ENCODE measurements at places on chromosomes 7 and 10.

GRCh38 chr7:96521068-96521894, 188.4 kb downstream of the SEM1 start:
- DNase-seq: no peak

- DNase-seq: no peak
Measured at GRCh38 chr7:92489634-92490033, 11.9 kb upstream of the ERVW-1 start.

- DNase-seq: no peak
Measured at GRCh38 chr7:72170475-72170874, 241.7 kb downstream of the CALN1 start.

GRCh38 chr7:114785496-114785895, 136.4 kb upstream of the MDFIC start:
- no peak for DNase-seq
